ENCODE measurements at places on chromosomes 16 and 17.

GRCh38 chr17:35743626-35744328 is 9.3 kb downstream of the GAS2L2 start:
- no peak for DNase-seq

DNA sequence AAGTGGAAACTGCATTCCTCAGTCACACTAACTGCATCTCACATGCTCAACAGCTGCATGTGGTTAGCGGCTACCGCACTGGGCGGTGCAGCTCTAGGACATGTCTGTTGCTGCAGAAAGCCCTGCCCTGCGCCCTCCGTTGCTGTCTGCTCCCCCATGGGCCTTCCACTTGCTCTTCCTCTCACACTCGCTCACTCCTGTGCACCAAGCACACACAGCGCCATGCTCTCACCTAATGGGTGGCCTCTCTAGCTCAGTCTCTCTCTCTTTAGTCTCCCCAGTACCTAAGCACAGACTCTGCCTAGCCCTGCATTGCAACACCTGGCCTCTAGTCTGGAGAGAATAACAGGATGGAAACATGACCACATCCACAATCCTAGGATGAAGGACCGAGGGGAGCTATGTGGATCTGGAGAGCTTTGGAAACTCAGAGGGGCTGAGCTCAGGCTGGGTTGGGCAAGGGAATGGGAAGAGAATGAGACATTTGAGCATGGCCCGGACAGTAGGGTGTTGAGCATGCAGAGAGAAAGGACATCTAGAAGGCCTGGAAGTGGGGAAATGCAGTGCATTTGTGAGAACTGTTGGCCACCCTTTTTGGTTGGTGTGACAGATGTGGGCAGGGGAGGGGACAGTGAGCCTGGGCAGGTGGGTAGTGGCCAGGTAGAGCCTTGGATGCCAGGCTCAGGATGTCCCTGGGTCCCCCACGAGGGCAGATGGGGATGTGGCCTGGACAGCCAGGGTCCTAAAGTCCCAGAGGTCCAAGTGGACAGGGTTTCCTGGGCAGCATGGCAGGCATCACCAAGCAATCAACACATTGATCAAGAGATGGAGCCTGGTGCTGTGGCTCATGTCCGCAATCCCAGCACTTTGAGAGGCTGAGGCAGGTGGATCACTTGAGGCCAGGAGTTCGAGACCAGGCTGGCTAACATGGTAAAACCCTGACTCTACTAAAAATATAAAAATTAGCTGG is 16.1 kb downstream of the SGCA start:
- no peak for DNase-seq

GRCh38 chr17:64323774-64324173 is 60.7 kb upstream of the TEX2 start:
- DNase-seq: no peak

- no peak for DNase-seq
These were observed at the start of gene RHBDL1 for GRCh38 chr16:674968-675883. Gene RHBDL1, plus strand, starts transcription at chr16:675671. Its CDS starts 120 bp downstream, at chr16:675791.

DNA sequence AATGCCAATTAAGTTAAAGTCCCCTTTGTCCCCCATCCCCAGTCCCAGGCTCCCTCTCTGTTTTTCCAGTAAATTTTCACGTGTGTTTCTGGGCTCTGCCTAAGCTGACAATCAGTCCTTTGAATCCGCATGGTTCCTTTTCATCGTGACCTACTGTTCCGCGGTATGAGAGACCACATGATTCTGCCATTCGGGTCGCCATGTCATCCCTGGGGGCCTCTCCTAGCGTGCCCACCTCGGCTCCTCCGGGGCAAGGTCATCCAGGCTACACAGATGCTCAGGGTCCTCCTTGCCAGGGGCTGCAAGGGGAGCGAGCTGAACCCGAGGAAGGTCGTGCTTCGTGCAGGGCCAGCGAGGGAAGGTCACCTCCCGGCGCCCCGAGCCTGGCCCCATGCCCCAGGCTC is 157.6 kb downstream of the RAB11FIP4 start:
- no peak for DNase-seq

- no peak for DNase-seq
These were observed 15.0 kb downstream of the ZNF232 start for GRCh38 chr17:5096731-5097100.

GRCh38 chr16:83830091-83830768 is 22.5 kb downstream of the HSBP1 start:
- DNase-seq: no peak

GRCh38 chr16:21565861-21566669 is 33.3 kb upstream of the METTL9 start:
- no peak for DNase-seq

DNA sequence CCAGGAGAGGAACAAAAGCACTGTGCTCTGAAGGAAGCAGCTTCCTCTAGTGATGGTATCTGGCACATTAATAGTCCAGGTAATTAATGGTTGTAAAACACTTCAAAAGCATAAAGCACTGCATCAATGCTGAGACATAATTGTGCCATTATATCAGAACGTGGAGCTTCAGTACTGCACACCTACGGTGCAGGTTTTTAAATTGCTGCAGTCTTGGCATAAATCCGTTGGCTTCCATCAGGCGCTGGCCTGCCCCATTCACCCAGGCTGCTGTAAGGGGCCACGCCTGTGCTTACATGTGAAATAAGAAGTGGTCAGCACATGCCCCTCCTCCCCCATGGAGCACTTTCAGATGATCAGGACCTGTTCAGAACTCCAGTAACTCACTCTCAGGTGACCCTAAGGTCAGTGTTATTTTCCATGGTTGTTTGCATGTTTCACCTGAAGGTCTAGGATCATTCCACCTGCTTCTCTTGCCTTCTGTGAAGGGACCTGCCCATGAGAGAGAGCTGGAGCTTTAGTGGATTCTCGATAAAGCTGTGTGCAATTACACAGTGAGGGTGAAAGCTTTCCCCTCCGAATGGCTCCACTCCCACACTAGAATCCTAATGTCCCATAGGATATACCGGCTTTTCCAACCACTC is 345.3 kb downstream of the CA10 start:
- DNase-seq: no peak

GRCh38 chr17:68432086-68432864 is 25.0 kb downstream of the WIPI1 start:
- DNase-seq: no peak

GRCh38 chr17:35051579-35052240 is 11.8 kb downstream of the RFFL start:
- no peak for DNase-seq

DNA sequence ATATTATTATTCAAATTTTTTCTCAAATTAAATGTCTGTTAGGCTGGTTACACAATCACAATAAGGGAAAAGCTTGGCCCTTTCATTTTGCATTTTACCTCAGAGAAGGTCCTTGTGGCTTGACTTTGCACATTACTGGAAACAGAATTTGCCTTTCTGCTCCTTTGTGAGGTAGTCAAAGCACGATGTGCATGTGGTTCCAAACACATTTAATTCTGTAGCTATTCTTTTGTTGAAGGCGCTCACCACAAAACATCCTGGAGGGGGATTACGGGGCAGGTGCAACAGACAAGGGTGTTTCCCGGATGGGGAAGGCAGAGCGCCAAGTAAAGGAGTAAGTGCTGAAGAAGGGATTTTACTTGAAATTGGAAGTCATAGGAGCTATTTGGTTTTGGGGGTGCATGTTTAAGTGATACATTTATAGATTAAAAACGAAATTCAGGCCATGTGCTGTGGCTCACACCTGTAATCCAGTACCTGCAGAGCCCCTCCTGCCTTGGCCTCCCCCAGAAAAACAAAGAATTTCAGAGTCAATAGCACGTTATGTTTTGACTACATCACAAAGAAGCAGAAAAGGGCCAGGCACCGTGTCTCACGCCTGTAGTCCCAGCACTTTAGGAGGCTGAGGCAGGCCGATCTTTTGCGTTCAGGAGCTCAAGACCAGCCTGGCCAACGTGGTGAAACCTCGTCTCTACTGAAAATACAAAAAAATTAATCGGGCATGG is 31.2 kb upstream of the TENT4B start:
- DNase-seq: no peak

DNA sequence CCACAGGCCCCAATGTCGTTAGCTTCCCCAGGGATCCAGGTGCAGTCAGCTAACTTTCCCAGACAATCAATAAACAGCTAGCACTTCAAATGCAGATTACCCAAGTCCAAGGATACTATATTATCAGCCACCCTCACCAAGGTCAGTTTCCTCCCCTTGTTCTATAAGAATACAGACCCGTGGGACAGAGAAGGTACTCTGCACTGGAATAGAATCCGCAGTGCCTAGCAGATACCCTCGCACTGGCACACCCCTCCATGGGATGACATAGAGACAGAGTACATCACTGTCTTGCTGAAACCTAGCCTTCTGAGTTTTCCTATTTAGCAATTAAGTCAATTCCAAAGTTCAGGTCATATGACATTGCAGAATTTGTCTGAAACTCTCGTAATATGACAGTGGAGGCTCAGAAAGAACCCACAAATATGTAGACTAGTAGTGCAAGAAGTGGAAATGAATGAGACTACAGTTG is 40.0 kb upstream of the ABCA10 start:
- DNase-seq: no peak

DNA sequence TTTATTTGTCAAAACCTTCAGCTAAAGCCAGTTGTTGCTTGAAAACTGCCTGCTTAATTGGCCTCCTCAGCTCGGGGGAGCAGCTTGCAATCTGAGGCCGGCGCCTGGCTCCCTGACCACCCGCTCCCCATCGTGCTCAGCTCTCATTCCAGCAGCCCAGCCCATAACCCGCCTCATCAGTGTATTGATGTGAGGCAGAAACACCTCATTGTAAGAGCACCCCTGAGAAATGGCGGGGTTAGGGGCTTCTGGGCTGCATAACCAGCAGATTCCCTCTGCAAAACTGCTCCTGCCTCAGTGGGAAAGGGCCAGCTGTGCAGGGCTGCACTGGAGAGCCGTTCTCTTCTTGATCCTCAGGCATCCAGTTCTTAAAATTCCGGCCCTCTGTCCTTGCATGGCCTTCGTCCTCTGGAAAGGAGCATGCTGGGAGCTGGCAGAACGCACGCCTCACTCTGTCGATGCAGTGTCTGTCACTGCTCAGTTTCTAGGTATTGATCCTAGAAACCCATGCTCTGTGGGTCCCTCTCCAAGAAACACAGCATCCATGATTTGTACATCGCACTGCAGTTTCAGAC is 113.8 kb upstream of the CHMP6 start:
- no peak for DNase-seq

DNA sequence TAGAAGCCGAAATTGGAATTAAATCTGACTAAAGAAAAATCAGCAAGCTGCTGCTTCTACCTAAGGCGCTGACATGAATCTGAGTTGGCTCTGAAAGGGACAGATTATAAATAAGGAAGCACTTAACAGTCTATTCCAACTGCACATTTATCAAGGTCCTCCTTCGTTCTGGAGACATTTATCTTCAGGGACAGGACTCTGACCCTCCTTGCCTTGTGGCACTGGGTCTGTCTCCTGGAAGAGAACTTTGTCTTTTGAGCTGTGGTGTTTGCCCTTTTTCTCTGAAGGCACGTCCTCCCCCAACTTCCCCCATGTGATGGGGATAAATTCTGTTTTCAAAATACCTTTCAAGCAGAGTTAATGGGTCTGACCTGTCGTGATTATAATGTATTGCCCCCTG is 47.0 kb upstream of the MARCHF10 start:
- DNase-seq: no peak

- DNase-seq: no peak
These were observed 5.6 kb downstream of the AKAP1 start for GRCh38 chr17:57090560-57091185.

DNA sequence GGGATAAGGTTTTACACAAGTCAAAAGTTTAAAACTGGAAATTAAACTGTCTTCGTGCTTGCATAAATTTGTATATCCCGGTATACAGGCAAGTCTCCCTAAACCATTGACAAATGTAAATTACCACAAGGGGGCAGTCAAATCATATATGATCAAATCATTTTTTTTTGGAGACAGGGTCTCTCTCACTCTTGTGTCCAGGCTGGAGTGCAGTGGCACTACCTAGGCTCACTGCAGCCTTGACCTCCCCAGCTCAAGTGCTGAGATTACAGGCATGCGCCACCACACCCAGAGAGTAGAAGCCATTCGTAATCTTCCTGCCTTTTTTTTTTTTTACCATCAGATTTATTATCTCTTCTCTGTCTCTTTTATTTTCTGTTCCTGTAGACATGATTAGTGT is 18.5 kb downstream of the TOP2A start:
- no peak for DNase-seq

DNA sequence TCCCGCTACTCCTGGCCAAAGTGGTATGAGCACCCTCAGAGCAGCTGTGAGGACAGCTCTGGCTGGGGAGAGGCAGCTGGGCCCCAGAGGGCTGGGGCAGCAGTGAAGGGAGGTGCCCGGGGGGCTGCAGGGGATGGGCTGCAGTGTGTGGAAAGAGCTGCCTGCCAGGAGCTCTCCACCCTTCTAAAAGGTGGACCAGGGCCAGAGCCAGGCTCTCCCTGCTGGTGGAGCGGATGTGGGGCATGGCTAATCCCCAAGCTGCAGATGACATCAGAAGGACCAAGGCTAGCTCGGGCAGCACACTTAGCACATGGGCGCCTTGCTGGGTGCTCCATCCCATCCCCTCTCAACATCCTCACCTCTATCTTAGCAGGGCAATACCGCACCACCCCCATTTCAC is 103.1 kb downstream of the SDK2 start:
- DNase-seq: no peak

GRCh38 chr16:88669980-88670379 is 7.1 kb upstream of the MVD start:
- DNase-seq: no peak

- DNase-seq: no peak
These were observed 84.7 kb downstream of the MYO1D start for GRCh38 chr17:32792207-32792606.

DNA sequence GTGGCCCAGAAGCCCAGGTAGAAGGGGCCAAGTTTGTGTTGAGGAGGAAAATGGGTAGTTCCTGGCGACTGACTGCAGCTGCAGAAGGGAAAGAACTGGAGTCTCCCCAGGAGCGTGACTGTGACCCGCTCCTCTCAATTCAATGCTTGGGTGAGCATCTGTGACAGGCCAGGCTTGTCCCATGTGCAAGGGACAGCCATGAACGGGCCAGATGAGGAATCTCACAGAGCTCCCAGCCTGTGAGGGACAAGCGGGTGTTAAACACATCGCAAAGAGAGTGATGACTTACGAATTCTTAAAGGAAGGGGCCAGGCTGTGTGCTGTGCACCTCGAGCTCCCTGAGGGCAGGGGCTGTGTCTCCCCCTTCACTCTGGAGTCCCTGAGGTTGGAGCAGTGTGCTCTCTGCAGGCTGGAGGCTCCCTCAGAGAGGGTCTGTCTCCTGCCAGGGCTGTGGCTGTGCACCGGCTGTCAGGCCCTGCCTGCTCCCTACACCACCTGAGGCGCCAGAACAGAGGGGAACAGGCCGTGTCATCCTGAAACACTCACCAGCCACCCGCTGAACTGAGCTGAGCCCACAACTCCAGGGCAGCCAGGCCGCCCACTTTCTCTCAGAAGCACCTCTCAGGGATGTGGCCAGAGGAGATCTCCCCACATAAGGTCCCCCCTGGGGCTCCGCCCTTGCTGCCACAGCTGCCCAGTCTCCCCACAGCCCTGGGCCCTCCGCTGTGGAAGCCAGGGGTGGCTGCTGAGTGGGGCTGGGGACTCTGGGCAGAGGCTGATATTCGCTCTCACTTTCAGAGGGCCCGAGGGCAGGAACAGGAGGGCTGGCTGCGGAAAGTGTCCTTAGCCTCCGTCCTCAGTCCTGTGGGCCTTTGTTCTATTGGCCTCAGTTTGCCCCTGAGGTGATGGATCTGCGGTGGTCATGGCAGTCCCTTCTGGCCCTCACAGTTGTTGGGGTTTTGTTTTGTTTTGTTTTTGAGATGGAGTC is 25.7 kb upstream of the NXPH3 start:
- DNase-seq: no peak

- no peak for DNase-seq
These were observed 24.9 kb upstream of the GNA13 start for GRCh38 chr17:65081439-65081838.

- no peak for DNase-seq
These were observed 46.9 kb upstream of the HNF1B start for GRCh38 chr17:37791447-37792399.
